ENCODE measurements at places on chromosomes 16 and 17.

- DNase-seq: no peak
Measured at GRCh38 chr17:42167807-42168206, 13.0 kb upstream of the RAB5C start.

- DNase-seq: no peak
Measured at GRCh38 chr17:66580956-66581391, 253.9 kb upstream of the CACNG5 start.

DNA sequence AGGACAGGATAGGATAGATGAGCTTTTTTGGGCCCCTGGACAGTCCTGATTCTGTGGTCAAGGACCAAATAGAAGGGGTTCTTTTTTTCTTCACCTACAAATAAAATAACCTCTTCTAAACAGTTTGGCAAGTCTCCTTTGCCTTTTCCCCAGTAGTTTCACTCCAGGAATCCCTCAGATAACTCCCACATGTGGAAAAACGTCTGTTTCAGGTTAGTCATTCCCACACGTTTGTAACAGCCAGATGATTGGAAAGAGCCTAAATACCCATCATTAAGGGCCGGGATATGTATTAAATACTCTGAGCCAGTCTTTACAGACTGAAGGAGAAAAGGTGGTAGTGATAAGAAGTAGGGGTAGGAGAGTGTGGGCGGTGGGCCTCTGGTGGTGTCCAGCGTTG is 58.3 kb downstream of the PLD6 start:
- no peak for DNase-seq

GRCh38 chr16:71781741-71782140 is 26.9 kb downstream of the AP1G1 start:
- no peak for DNase-seq

- DNase-seq: no peak
Measured at GRCh38 chr16:67528222-67528869, at the start of gene RIPOR1. Gene RIPOR1, plus strand, starts transcription at chr16:67528829. Its CDS starts 9,618 bp downstream, at chr16:67538447.

GRCh38 chr16:68255712-68256111 is 8.6 kb upstream of the SLC7A6 start:
- no peak for DNase-seq

DNA sequence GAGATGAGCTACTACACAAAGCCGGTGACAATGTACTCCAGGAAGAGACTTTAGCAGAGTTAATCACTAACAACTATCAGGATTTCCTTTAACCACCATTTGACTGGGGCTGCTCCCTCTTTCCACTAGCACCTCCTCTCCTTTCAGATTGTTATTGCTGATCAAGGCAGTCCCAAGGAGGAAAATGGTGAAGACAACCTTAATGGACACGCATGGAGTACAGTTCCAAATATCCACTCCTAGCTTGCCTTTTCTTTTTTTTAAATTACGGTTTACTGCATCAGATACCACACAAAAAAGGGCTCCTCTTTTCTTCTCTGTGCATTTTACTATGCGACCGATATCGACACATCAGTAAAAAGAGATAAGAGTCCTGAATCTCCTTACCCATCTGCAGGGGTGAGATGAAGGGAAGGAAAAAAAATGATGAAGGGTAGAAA is 30.9 kb downstream of the FAM222B start:
- no peak for DNase-seq

GRCh38 chr16:57284952-57285363 is 486 bp upstream of the PLLP start:
- no peak for DNase-seq

GRCh38 chr16:58365623-58366022 is 26.6 kb upstream of the GINS3 start:
- no peak for DNase-seq
